ENCODE measurements at places on chromosomes 7 and 10.

DNA sequence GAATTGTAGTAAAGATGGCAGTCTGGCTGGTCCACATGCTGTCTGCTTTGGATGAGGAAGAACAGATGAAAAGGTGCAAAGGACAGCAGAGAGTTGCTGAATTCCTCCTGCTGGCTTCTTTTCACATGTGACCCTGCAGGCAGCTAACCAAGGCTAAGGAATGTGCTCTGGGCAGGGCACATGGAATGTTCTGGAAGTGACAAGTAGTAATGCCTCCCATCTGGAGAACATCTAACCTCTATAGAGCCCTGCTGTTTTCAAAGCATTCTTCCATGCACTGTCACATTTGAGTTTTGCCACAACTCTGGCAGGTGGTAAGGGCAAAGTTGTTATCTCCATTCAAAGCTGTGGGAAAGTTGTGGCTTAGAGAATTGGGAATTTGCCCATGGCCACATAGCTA is 208.8 kb downstream of the STK31 start:
- DNase-seq, result peak; percentile 86
- peaks cover 2% of the 10 kb centered on the region for H3K4me1 ChIP-seq
- no peaks in the 10 kb centered on the region for H3K27me3 ChIP-seq
- no peak overlapping the region for H3K4me3 ChIP-seq

GRCh38 chr7:151873402-151873965 is 3.4 kb downstream of the PRKAG2 start:
- H3K36me3 ChIP-seq, result no peaks in the 10 kb centered on the region
- peaks cover 24% of the 10 kb centered on the region for H3K27me3 ChIP-seq
- no peak overlapping the region for H3K4me3 ChIP-seq
- no peak for DNase-seq

GRCh38 chr10:88318803-88319202 is 264.3 kb downstream of the RNLS start:
- DNase-seq, result no peak
- no peak overlapping the region for H3K27ac ChIP-seq
- no peaks in the 10 kb centered on the region for H3K27me3 ChIP-seq

DNA sequence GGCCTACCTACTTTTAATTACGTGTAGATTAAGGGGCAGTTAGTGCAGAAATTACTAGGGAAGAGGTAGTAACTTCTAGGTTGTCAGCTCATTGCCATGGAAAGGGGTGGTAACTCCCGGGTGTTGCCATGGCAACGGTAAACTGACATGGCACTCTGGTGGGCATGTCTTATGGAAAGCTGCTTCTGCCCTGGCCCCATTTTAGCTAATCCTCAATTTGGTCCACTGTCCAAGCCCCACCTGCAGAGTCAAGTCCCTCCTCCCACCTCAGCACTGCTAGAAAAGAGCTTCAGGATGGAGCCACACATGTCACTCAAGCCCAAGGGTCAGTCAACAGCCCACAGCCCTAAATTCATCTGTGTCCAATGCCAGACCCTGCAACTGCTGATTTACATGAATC is 7.5 kb upstream of the ZKSCAN1 start:
- no peak overlapping the region for H3K4me3 ChIP-seq
- H3K27ac ChIP-seq, result no peak overlapping the region
- no peaks in the 10 kb centered on the region for H3K36me3 ChIP-seq
- peak; percentile 3 for DNase-seq
- H3K4me1 ChIP-seq, result peaks cover 6% of the 10 kb centered on the region

GRCh38 chr7:81402227-81402626 is 367.6 kb downstream of the HGF start:
- H3K27ac ChIP-seq, result no peak overlapping the region
- no peak overlapping the region for H3K4me3 ChIP-seq
- H3K27me3 ChIP-seq, result no peaks in the 10 kb centered on the region
- H3K4me1 ChIP-seq, result no peaks in the 10 kb centered on the region
- H3K36me3 ChIP-seq, result no peaks in the 10 kb centered on the region

GRCh38 chr7:149287622-149288021 is 25.6 kb downstream of the ZNF783 start:
- no peaks in the 10 kb centered on the region for H3K27me3 ChIP-seq
- no peak overlapping the region for H3K4me3 ChIP-seq
- no peak overlapping the region for H3K27ac ChIP-seq
- peak; percentile 52 for DNase-seq
- H3K36me3 ChIP-seq, result peaks cover 6% of the 10 kb centered on the region

- H3K27me3 ChIP-seq, result no peaks in the 10 kb centered on the region
- no peak overlapping the region for H3K4me3 ChIP-seq
- no peak overlapping the region for H3K27ac ChIP-seq
- peaks cover 4% of the 10 kb centered on the region for H3K4me1 ChIP-seq
- no peaks in the 10 kb centered on the region for H3K36me3 ChIP-seq
Observed at GRCh38 chr7:21507627-21508343, 35.1 kb upstream of the DNAH11 start.

DNA sequence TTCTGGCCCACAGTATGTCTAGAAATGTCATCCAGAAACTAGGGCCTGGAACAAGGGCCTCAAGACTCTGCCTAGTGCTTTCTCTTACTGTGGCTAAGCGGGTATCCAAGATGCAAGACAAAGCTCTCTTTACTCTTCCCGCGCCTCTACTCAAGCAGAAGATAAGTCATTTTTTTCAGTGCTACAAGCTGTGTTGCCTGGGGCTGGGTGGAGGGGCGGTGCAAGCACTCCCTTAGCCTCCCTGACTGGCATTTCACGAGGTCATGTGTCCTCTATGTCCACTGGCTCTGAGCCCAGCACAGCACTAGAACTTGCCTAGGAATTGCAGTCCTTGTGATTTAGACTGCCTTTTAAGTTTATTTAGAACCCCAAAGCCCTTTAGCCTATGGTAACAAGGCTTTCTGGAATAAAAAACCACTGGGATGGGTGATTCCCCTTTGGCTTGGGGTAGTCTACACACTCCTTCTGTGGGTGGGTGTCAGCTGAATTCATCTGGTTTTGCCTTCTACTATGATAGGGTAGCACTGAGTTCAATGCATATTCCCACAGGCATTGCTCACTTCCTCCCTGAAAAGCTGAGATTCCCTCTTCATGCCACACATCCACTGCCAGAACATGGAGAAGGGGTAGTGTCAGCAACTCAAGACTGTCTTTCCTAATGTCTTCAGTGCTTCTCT is 371.8 kb upstream of the KCND2 start:
- H3K27ac ChIP-seq, result no peak overlapping the region
- DNase-seq, result peak; percentile 14
- no peak overlapping the region for H3K4me3 ChIP-seq
- H3K27me3 ChIP-seq, result no peaks in the 10 kb centered on the region
- peaks cover 3% of the 10 kb centered on the region for H3K4me1 ChIP-seq

GRCh38 chr7:39647816-39648215 is 24.4 kb downstream of the RALA start:
- no peaks in the 10 kb centered on the region for H3K36me3 ChIP-seq
- no peak overlapping the region for H3K27ac ChIP-seq
- no peak overlapping the region for H3K4me3 ChIP-seq
- H3K27me3 ChIP-seq, result no peaks in the 10 kb centered on the region
- DNase-seq, result no peak
- no peaks in the 10 kb centered on the region for H3K4me1 ChIP-seq

DNA sequence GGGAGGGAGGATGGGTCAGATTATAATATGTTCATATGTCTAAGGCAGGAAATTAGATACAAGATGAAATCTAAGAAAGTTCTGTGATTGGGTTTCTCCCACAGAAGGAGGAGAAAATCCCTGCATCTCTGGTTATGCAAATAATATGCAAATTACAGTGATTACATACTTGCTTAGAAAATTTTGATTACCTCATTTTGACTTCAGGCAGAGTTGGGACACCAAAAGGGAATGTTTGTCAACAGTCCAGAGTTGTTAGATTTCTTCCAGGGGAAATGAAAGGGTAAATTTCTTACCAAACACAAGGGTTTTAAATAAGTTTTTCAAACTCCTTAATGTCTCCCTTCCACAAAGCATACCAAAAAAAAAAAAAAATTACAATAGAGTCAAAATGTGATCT is 101.4 kb upstream of the STEAP1B start:
- H3K27me3 ChIP-seq, result no peaks in the 10 kb centered on the region
- no peak overlapping the region for H3K4me3 ChIP-seq
- H3K36me3 ChIP-seq, result no peaks in the 10 kb centered on the region
- no peak for DNase-seq
- no peak overlapping the region for H3K27ac ChIP-seq

GRCh38 chr7:27870595-27870994 is 130.6 kb downstream of the TAX1BP1 start:
- no peaks in the 10 kb centered on the region for H3K27me3 ChIP-seq
- H3K36me3 ChIP-seq, result no peaks in the 10 kb centered on the region
- H3K4me3 ChIP-seq, result no peak overlapping the region
- DNase-seq, result no peak

DNA sequence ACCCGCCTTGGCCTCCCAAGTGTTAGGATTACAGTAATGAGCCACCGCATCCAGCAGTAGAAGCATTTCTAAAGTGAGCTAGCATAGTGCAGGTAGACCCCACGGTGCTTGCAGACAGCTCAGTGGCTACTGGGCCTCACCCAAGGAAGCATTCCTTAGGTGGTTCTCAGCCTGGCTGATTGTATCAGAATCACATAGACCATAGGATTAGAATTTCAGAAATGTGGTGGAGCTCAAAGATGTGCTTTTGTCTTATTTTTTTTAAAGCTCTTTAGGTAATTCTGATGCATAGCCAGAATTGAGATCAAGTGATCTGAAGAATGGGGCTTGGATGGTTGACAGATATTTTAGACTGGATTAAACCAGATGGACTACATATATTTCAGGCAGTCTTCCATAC is 10.9 kb downstream of the ANLN start:
- H3K27ac ChIP-seq, result no peak overlapping the region
- H3K4me3 ChIP-seq, result no peak overlapping the region
- no peaks in the 10 kb centered on the region for H3K4me1 ChIP-seq
- H3K27me3 ChIP-seq, result no peaks in the 10 kb centered on the region

GRCh38 chr10:71838264-71839211 is 12.5 kb downstream of the PSAP start:
- H3K36me3 ChIP-seq, result peaks cover 10% of the 10 kb centered on the region
- H3K4me3 ChIP-seq, result no peak overlapping the region
- H3K27me3 ChIP-seq, result no peaks in the 10 kb centered on the region
- H3K27ac ChIP-seq, result peak overlapping the region; percentile 80
- peak; percentile 87 for DNase-seq

DNA sequence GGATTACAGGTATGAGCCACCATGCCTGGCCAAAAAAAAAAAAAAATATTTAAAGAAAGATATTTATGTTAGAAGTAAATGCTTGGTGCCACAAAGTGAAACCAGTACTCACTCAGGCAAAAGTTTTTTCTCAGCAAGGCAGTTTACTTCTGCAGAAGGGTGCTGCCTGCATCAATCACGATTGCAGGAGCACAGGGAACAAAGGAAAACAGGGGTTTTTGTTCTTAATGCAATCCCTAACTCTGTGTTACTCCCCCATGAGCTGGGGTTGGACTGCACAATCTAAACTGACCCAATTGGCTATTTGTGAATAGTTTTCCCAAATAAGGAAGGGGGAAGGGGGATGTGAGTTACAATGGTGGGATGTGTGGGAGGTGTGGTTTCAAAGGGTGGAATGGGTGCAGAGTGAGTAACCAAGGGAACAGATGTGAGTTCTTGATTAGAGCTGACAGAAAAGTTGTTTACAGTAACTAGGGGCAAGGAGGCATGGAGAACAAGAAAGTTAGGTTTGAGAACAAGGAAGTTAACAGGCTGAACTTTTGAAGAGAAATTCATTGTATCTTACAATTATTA is 255.4 kb downstream of the TYW1 start:
- no peaks in the 10 kb centered on the region for H3K4me1 ChIP-seq
- no peak overlapping the region for H3K27ac ChIP-seq
- H3K4me3 ChIP-seq, result no peak overlapping the region
- DNase-seq, result no peak

- DNase-seq, result peak; percentile 37
- H3K36me3 ChIP-seq, result no peaks in the 10 kb centered on the region
- peaks cover 12% of the 10 kb centered on the region for H3K4me1 ChIP-seq
- H3K27ac ChIP-seq, result peak overlapping the region; percentile 17
- no peaks in the 10 kb centered on the region for H3K27me3 ChIP-seq
Observed at GRCh38 chr7:77425101-77426051, 9.2 kb upstream of the GSAP start.

DNA sequence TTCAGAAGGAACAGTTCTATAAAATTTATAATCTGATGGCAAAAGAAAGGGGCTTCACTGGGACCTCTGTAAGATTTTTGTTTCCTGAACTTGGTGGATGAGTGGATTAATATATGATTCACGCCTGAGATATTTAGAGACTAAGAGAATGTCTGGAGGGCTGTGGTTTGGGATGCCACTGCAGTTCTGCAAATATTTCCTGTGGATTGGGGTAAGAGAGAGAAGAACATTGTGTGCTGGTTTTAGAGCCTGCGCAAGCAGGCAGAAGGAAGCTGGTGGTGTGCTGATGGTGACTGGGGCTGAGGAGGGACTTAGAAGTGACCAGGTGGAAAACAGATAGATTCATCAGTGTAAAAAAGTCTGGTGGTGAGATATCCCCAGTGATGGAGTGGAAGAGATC is 87.0 kb downstream of the SUGCT start:
- peaks cover 2% of the 10 kb centered on the region for H3K4me1 ChIP-seq
- no peaks in the 10 kb centered on the region for H3K36me3 ChIP-seq
- DNase-seq, result peak; percentile 60

GRCh38 chr10:128000471-128001362 is 93.8 kb downstream of the PTPRE start:
- H3K4me3 ChIP-seq, result no peak overlapping the region
- DNase-seq, result no peak
- H3K27me3 ChIP-seq, result no peaks in the 10 kb centered on the region
- no peaks in the 10 kb centered on the region for H3K36me3 ChIP-seq
- no peaks in the 10 kb centered on the region for H3K4me1 ChIP-seq
- H3K27ac ChIP-seq, result no peak overlapping the region

DNA sequence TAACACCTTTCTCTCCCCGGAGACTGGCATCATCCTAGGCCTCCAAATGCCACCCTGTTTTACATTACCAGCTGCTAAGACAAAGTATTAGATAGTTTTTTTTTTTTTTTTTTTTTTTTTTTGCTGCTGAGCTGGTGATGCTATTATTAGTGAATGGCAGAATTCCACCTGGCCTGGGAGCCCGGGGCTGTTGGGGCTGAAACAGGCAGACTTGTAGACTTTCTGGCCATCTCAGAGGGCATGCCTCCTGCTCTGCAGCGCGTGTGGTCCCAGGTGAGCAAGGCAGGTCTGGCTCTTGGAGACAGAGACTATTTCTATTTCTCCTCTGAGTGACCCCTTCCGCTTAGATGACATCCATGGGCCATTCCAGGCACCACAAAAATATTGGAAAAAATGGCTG is 104.2 kb downstream of the EMX2 start:
- H3K4me3 ChIP-seq, result no peak overlapping the region
- no peak overlapping the region for H3K27ac ChIP-seq
- no peaks in the 10 kb centered on the region for H3K36me3 ChIP-seq

- no peaks in the 10 kb centered on the region for H3K27me3 ChIP-seq
- H3K4me3 ChIP-seq, result no peak overlapping the region
- DNase-seq, result no peak
- peaks cover 55% of the 10 kb centered on the region for H3K36me3 ChIP-seq
Observed at GRCh38 chr10:72336259-72337038, 18.3 kb downstream of the DNAJB12 start.

GRCh38 chr7:46179061-46179610 is 258.1 kb upstream of the IGFBP3 start:
- no peak overlapping the region for H3K4me3 ChIP-seq
- DNase-seq, result no peak
- H3K36me3 ChIP-seq, result no peaks in the 10 kb centered on the region
- no peak overlapping the region for H3K27ac ChIP-seq

- H3K27ac ChIP-seq, result no peak overlapping the region
- no peaks in the 10 kb centered on the region for H3K27me3 ChIP-seq
- H3K36me3 ChIP-seq, result no peaks in the 10 kb centered on the region
- H3K4me1 ChIP-seq, result no peaks in the 10 kb centered on the region
- no peak for DNase-seq
Observed at GRCh38 chr10:1615186-1615954, 122.0 kb downstream of the ADARB2 start.

- H3K4me1 ChIP-seq, result peaks cover 2% of the 10 kb centered on the region
- no peak for DNase-seq
- no peak overlapping the region for H3K4me3 ChIP-seq
- H3K27me3 ChIP-seq, result peaks cover 2% of the 10 kb centered on the region
- peaks cover 19% of the 10 kb centered on the region for H3K36me3 ChIP-seq
Observed at GRCh38 chr7:6658618-6659345, 21.7 kb downstream of the ZNF316 start.
